Glomerular endothelial cell (primary cell): ENCODE measurements at places on chromosomes 7 and 10.

DNA sequence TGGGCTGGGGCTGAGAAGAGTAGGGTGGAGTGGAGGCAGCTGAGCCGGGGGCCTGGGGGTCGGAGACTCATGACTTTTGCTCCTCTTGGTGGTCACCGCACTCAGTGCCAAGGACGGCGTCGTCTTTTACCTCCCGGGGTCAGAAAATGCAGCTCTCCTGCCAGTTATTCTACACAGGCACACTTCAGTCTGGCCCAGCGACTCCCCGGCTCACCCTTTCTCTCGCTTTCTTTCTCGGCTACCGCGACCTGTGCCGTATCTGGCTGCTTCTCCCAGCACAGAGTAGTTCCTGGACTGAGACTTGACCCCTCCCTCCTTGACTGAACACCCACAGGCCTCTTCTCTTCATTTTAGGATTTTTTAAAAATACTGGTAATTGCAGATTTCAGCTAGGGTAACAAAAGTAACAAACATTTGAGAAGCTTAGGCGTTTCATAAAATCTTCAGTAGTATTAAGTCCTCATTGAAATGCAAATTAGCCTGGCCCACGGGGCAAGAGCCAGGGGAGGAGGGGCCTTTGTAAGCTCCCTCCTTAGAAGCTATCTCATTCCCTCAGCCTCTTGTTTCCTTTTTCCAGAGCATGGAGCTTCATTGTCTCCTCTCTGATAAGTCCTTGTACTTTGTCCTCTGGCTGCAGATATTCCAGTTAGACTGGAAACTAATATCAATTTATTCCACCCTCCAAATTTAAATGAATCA is 1.1 kb upstream of the PRLHR start:
- DNase-seq = no peak

DNA sequence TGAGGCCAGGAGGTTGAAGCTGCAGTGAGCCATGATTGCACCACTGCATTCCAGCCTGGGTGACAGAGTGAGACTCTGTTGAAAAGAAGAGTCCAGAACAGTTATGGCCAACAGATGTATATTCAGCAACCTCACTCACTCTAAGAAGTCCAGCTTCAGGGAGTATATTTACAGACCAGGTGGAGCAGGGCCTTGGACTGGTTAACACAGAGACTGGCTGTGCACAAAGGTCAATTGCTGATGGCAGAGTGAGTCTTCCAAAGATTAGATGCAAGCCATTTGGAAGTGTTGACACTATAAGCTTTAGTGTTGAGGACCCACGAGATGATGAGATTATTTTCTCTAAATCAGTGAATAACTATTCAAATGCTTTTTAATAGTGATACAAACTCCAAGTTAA is 24.9 kb downstream of the CLRN3 start:
- DNase-seq = no peak

- no peak for DNase-seq
Observed at GRCh38 chr7:142646386-142647140, 102.7 kb upstream of the PRSS1 start.

DNA sequence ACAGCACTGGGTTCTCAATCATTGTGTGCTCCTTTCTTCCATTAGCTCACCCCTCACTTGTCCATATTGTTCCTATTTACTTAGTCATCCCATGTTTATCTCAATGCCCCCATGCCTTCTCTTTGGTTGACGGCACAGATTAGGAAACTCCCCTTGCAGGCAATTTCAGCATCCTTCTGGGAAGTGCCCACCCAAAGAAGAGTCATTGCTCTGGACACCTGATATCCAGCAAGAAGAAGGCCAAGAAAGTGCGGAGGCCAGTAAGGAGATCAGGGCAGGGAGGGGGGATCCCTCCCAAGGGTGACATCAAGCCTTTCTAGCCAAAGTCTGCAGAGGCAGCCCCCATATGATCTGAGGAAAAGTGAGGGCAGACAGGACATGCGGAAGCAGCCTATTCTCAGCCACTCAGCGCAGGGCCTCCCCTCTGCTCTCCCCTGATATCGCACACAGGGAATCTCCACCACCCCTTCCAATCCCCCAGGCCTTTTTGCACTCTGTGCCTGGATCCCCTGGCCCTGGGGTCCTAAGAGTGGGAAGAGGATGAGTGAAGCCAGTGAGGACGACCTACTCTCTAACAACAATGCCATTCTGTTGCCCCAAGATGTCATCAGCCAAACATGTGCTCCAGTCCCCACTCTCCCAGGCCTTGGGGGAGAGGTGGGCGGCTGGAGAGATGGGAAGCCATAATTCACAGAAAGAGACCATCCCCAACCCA is 1.8 kb downstream of the TRPV6 start:
- DNase-seq = no peak

GRCh38 chr10:955820-956217 is 24.3 kb upstream of the LARP4B start:
- no peak for DNase-seq

DNA sequence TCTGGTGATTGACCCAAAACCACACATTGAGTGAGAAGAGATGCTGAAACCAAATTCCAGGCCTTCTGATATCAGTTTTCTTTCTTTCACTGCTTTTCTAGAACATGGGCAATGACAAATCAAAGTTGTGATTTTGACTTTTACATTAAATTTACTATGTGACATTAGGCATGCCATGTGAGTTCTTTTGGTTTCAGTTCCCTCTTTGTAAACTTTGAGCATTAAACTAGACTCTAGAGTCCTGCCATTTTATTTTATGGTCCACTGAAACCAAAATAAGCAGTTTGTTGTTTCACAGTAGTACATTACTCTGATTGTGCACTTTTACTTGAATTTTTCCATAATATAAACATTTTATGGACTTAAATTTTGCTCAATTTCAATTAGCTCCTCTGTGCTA is 381.1 kb upstream of the SEMA3D start:
- DNase-seq = no peak
